ENCODE measurements at places on chromosomes 7 and 10.

DNA sequence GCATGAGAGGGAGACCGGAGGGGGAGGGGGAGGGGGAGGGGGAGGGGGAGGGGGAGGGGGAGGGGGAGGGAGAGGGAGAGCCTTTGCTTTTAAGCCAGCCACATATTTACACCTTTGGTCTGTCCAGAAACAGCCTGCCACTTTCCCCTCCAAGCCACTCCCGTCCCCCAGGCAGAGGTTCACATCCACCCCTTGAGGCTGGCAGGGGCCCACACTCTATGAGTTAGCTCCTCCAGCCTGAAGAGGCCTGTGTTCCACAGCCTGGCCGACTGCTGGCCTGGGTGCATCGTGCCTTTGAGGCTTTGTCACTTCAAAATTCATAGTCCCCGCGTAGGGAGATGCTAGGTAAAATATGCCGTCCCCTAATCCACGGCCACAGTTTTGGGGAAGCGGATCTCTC, 16.5 kb downstream of the ADAMTS14 start:
- no peak for DNase-seq

DNA sequence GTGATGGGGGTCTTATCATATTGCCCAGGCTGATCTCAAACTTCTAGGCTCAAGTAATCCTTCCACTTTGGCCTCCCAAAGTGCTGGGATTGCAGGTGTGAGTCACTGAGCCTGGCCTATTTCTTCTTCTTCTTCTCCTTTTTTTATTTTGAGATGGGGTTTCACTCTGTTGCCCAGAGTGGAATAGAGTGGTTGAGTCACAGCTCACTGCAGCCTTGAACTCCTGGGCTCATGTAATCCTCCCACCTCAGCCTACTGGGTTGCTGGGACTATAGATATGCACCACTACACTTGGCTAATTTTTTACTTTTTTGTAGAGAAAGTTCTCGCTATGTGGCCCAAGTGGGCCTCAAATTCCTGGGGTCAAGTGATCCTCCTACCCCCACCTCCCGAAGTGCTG, 124.3 kb downstream of the SKIDA1 start:
- no peak for DNase-seq

DNA sequence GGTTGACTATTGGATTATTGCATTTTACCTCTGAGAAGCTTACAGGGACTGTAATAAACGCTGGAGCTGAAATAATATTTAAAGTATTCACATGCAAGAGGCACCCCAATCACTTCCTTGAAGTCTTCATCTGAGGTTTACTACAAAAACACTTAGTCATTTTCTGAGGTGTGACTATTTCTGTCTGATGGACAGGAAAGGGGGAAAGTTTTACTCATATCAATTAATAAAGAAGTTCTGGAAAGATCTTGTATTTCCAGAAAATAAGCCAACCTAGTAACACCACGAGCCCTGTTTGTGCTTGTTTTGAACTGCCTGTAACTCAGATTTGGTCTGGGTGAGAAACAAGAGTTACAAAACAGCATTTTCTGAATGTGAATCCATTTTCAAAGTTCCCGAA, 63.9 kb upstream of the PRKCQ start:
- DNase-seq, result peak; percentile 67

- DNase-seq, result peak; percentile 85
These were observed 2.0 kb upstream of the SFTPA2 start for GRCh38 chr10:79562135-79562756.

DNA sequence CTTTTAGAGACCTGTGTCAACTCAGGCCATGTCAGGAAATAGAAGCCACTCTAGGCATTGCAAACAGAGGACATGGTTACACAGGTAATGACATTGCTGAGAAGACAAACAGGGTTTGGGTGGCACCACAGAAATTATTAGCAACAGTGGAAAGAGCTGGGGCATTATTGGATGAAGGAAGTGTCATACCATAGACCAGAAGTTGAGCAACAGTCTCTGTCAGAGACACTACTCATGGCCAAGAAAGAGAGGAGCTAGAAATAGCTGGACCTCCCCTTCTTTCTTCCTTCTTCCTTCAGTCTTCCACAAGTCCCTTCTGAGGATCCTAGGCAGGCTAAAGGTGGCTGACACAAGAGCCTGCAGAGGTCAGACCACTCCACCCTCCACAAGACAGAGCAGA, 4.2 kb upstream of the LIPA start:
- no peak for DNase-seq

DNA sequence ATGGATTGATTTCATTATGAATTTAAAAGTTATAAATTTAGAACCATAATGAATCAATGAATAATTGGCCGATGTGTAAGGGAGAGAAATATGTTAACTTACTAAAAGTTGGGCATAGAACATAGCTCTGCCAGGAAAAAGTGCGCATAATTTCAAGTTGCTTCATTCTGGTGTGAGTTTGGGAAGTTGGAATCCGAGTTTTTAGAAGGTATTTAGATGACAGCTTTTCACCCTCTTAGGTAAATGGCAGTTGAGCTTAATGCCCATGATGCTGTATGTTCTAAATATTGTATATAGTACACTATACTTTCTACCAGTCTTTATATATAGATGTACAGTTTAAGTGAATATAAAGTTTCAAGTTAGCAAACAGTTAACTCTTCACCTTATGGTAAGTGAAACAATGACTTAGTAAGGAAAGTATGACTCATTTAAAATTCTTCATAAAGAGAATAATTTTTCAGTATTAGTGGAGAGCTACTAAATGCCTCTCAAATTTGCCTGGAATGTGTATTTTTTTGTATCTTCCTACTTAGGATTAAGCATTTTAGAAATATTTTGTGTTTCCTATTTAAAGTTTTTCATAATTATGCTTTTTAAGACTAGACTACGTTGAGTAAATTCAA, 1.6 kb downstream of the C1GALT1 start:
- peak; percentile 8 for DNase-seq

GRCh38 chr10:71280216-71280615, 38.8 kb upstream of the SLC29A3 start:
- DNase-seq, result no peak

DNA sequence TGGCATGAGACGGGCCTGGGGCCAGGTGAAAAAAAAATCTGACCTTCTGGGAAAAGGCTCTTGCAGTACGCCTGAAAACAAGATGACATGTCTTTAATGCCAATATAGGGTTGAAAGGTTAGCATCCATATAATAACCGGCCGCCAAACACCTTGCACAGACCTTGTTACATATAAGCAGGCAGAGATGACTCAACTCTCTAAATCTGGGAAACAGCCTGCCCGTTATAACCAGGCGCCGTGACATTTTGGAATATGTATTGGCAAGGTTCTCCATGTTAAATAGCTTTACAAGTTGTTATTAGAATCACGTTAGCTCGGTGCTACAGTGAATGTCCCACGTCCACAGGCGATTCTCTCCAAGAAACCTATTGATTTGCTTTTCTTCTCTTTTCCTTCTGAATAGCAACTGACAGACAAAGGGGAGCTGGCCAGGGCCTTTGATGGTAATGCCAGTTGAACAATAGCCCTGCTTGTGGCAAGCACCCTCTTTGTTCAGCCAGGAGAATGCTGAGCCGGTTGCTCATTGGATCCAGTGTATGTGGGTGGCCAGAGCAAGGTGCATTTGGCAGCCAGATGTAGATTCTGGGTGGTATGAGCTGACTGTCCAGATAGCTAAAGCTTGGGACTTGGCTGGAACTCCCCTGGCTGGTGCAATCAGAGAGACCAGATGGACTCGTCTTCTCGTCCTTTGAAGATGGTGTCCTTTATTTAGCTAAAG, 80.1 kb upstream of the AUTS2 start:
- no peak for DNase-seq

DNA sequence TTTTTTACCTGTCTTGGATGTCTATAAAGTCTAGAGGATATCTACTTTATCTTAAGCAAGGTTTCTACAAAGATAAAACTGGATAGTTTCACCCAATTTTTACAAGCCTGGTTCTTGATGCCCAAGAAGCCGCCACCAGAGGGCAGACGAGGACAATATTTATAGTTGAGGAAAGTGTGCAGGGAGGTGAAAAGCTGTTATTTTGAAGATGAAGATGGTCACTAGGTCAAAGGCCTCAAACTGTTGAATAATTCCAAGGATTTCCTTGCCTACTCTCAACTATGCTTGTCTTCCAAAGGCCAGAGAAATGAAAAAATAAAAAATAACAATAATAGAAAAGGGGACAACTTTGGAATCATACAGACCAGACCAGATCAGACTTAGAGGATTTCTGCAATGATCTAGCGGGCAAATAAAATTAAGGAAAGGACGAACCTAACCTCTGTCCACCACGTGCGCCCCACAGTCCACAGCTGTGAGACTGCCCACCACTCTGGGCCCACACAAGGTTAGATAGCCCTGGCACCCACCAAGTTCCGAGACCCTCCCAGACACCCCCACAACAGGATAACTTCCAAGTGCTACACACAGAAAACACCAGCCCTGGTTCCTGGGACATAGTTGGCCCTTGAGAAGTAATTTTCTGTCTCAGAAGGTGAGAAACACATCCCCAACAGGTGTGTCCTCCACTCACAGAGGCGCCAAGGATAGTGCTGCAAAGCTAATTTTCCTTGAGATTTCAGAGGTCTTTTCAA, 2.8 kb downstream of the PKD1L1 start:
- DNase-seq, result peak; percentile 75

DNA sequence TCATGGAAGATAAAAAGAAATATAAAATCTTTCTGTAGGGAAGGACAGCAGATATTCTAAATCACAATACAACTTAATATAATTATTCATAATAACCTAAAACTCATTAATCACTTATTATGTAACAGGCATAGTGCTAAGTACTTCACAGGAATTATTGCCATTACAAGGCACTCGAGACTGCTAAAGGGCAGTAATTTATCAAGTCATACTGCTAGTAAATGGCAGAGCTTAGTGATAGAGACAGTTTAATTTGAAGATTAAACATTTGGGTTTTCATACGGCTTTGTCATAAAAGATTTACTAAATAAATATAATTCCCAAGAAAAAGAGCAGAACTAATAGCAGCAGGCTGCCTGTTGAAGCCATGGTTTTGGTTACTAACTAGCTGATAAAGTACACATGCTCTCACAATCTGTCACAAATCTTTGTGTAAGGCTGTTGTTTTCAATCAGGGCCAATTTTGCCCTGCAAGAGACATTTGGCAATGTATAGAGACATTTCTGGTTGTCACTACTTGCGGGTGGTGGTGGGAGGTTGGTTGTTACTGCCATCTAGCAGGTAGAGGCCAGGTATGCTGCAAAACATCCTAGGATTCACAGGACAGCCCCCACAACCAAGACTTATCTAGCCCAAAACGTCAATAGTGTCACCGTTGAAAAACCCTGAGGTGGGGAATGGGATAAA, 233.3 kb upstream of the CACNA2D1 start:
- DNase-seq, result no peak

DNA sequence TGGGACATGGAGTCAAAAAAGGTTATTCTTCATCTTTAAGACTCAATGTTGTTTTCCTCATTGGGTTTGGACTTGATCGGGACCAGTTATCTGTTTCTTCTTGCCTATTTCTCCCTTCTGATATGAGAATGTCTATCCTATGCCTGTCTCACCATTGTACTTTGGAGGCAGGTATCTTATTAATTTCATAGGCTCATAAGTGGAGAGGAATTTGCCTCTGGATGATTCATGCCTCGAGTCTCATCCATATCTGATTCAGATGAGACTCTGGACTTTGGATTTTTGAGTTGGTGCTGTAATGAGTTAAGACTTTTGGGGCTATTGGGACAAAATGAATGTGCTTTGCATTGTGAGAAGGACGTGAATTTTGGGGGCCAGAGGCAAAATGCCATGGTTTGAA, 36.2 kb upstream of the CCDC7 start:
- DNase-seq, result no peak

All from activated CD4-positive, alpha-beta T cell treated with anti-CD3 and anti-CD28 coated beads, Interleukin-2, Interleukin-6, amounts not matched to agents 100 ng/mL and 50 ng/mL, durations not matched to agents 16 hours and 8 hours (primary cell).